NCI-H1105 (cell line): ENCODE measurements at places on chromosomes 7 and 10.
A peak's percentile ranks its signal among the peaks of the same experiment; 100 is the strongest.

DNA sequence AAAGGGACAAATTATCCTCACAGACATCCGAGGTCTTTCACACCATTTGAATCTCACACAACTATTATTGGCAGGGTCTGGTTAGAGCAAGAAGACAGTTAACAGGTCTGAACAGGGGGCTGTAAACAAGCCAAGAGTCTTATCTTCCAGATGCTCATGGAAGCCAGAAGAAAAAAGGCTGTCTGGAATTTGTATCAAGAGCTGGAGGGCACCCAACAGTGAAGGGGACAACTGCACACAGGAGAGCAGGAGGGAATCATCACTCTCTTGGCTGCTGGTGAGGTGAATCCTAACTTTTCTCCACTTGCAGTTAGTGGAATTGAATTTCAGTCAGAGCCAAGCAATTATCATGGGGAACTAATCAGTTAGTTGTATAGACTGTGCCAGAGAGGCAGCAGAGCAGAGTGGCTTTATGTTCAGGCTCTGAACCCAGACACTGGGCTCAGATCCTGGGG, 880.2 kb upstream of the AUTS2 start:
- peak; percentile 19 for DNase-seq

- DNase-seq, result no peak
Measured at GRCh38 chr10:113153493-113154102, 203.6 kb downstream of the TCF7L2 start.

DNA sequence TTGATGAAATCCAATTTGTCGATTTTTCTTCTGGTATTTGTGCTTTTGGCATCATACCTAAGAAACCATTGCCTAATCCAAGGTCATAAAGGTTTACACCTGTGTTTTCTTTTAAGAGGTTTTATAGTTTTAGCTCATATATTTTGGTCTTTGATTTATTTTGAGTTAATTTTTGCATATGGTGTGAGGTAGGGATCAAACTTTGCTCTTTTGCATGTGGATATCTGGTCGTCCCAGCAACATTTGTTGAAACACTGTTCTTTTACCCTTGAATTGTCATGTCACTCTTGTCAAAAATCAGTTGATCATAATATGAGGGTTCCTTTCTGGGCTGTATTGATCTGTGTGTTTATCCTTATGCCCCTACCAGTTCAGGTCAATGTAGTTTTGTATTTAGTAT, 232.5 kb upstream of the SH2B2 start:
- DNase-seq, result no peak

DNA sequence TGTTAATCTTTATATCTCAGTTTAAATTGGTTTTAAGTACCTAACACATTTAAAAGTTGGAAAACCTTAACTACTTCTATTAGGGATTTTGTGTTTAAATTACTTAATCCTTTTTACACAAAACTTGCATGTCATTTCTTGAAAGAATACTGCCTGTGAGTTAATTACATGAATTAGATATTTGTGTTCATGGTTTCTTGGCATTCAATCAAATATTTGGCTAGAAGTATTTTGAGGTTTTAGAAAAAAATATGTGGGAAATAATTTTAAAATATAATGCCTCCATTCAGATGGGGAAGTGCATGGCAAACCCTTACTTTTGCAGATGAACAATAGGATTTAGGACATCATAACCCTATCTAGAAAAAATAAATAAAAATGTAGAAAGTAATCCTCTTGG, 186.5 kb upstream of the SEMA3E start:
- peak; percentile 20 for DNase-seq

GRCh38 chr7:16398146-16399017, 23.0 kb downstream of the CRPPA start:
- DNase-seq, result no peak

- no peak for DNase-seq
Measured at GRCh38 chr7:100863406-100863950, 3.7 kb upstream of the TRIP6 start.

- DNase-seq, result no peak
Measured at GRCh38 chr10:131077031-131077430, 234.5 kb downstream of the TCERG1L start.

DNA sequence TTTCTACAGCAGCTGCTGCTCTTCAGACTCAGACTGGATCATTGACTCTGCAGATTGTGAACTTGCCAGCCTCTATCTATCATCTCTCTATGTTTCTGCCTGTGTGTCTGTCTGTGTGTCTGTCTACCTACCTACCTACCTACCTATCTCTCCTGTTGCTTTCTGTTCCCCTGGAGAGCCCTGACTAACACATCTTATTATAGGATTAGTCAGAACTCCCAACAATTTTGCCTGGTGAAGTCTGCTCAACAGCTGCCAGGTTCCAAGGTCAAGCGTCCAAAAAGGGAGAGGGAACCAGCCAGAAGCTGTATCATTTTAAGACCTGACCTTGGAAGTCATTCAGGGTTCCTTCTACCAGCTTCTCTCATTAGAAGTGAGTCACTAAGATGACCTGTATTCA, 579.0 kb upstream of the DPP6 start:
- DNase-seq, result no peak

- DNase-seq, result no peak
Measured at GRCh38 chr10:114073395-114074186, 29.9 kb downstream of the ADRB1 start.

DNA sequence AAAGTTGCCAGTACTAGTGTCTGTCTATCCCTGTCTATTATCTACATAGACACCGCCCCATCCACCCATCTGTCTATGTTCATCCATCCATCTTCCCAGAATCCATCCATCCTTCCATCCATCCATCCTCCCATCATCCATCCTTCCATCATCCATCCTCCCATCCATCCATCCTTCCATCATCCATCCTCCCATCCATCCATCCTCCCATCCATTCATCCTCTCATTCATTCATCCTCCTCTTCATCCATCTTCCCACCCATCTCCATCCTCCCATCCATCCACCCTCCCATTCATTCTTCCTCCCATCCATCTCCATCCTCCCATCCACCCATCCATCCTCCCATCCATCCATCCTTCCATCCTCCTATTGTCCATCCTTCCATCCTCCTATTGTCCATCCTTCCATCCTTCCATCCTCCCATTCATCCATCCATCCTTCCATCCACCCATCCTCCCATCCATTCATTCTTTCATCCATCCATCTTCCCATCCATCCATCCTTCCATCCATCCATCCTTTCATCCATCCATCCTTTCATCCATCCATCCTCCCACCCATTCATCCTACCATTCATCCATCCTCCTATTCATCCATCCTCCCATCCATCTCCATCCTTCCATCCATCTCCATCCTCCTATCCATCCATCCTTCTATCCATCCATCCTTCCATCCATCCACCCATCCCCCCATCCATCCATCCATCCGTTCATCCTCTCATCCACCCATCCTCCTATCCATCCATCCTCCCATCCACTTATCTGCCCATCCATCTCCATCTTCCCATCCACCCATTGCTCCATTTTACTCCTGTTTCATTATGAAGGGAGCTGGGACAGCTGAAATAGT, 14.7 kb upstream of the LEP start:
- DNase-seq, result no peak

DNA sequence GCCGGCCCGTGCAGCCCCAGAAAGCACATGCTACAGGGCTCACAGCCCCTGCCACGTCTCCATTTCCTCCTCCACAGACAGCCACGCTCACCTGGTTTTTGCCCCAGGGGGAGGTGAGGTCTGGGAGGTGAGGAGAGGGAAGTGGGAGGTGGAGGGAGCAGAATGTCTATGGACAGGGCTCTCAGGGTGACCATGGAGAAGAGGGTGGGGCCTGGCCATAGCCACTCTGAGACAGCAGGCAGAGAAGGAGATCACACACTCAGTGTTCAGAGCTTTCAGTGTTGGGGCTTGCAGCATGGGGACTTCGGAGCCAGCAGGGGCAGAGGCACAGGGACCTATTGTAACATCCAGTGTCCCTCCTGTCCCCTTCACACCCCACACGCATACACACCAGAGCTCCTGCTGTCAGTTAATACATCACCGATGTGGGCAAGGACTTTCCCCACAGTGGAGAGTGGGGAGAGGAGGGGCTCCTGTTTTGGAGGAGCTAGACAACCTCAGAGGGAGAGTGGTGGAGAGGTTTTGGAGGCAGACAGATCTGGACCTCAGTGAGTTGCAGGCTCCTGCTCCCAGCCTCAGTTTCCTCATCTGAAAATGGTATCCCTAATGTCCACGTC, 14.4 kb downstream of the WDFY4 start:
- no peak for DNase-seq

- no peak for DNase-seq
Measured at GRCh38 chr7:130180571-130181262, 24.5 kb downstream of the TMEM209 start.

- no peak for DNase-seq
Measured at GRCh38 chr10:44422153-44422552, 37.3 kb upstream of the CXCL12 start.

DNA sequence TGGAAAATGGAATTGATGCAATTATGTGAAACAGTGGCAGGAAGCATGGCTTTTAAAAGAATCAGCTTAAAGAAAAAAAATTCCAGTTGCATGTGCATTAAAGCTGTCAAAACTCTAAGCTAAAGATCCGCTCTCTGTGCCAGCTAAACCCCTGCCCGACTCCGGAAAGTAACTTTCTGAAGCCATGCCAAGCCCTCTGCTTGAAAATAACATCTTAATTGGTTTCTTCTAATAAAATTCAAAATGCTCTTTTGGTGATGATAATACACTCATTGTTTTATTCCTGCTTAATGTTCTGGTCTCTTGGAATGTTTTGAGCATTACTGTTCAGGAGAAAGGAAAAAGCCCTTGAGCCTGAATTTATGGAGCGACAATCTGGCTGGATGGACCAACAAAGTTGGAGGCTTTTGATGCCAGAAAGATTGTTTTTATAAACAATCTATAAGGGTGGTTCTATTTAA, 11.7 kb downstream of the SEMA3C start:
- no peak for DNase-seq

- no peak for DNase-seq
Measured at GRCh38 chr7:1662101-1662500, 8.0 kb upstream of the ELFN1 start.

GRCh38 chr10:31942435-31942834, 13.8 kb upstream of the ARHGAP12 start:
- no peak for DNase-seq

- DNase-seq, result no peak
Measured at GRCh38 chr7:44078521-44078920, 3.8 kb downstream of the POLM start.
